Stimulated activated CD4-positive, alpha-beta T cell treated with anti-CD3 and anti-CD28 coated beads, Interleukin-1b, Interleukin-23, amount 100 ng/mL, for 1 hour (primary cell): ENCODE measurements at places on chromosomes 13 and 19.

DNA sequence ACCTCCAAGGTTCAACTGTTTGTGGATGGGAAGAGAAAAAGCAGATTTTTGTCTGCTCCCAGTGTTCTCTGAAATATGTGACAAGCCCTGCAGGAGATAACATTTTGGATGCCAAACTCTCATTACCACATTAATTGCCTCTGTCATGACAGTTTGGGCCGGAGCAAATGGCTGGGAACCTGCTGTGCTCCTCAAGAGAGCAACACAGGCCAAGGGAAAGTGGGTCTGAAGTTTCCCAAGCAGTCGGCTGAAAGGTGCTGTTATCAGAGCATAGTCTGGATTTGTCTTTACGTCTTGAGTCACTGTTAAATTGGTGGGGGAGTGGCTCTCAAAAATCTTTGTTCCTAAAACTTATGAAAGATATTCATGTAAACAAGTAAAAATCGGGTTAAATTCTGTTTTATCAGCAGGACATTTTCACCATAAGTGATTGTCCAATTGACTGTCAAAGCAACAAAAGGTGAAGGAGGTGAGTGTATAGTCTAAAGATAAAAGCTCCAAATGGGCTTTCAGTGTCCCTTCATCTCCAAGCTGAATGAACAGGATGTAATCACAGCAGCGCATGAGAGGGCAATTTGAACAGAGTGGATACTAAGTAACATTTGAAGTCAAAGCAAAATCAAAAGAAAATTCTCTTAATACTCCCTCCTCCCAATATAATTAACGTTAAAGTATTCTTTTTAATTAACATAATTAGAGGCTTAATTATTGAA, 844.8 kb downstream of the PCDH17 start:
- no peak for DNase-seq

GRCh38 chr19:57282011-57282643, 1.8 kb downstream of the ZNF460 start:
- no peak for DNase-seq

GRCh38 chr19:3881272-3882040, 971 bp downstream of the ATCAY start:
- no peak for DNase-seq

GRCh38 chr13:94967183-94968039, 255.1 kb upstream of the SOX21 start:
- no peak for DNase-seq

- DNase-seq, result no peak
These were observed 17.8 kb downstream of the POU2F2 start for GRCh38 chr19:42114412-42114811.

GRCh38 chr13:52374873-52375411, 31.0 kb downstream of the THSD1 start:
- no peak for DNase-seq

DNA sequence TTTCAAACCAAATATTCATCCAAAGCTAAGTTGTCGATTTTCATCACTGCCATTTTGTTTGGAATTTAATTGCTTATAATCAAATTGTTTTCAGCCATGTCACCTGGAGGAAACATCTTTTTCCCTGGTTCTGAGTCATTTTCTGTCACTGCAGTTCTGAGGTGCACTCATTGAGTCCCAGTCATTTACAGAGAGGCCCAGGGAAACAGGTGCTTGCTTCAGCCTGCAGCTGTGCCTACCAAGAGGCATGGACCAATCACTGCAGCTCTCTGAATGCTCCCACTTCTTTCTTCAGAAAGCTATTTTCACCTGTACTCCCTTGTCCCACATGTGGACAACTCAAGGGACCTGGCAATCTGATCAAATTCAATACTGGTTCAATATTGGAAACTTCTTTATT, 308.1 kb downstream of the COG6 start:
- DNase-seq, result no peak

DNA sequence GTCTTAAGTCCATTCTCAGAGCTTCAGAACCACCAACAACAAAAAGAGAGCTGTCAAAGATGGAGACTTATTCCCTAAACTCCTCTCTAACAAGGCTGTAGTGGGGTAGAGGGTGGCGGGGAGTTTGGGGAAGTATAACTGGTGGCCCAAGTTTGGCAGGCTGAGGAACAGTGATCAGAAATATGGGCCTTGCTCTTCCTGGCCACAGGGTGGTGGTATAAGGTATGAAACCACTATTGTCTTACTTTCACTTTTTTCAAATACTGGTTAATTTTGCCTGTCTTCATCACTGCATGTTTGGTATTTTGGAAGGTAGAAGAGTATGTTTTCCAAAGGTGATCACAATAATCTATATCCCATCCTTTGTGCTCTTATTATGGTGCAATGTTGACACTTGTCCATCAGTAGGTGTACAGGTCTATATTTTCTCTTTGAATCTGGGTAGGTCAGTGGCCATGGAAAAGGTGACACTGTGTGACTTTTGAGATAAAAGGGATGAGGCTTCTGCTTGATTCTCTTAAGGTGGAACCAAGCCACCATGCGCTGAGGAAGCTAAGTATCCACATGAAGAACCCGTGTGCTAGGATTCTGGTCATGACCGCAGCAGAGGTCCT, 23.2 kb upstream of the GPC5 start:
- DNase-seq, result no peak

DNA sequence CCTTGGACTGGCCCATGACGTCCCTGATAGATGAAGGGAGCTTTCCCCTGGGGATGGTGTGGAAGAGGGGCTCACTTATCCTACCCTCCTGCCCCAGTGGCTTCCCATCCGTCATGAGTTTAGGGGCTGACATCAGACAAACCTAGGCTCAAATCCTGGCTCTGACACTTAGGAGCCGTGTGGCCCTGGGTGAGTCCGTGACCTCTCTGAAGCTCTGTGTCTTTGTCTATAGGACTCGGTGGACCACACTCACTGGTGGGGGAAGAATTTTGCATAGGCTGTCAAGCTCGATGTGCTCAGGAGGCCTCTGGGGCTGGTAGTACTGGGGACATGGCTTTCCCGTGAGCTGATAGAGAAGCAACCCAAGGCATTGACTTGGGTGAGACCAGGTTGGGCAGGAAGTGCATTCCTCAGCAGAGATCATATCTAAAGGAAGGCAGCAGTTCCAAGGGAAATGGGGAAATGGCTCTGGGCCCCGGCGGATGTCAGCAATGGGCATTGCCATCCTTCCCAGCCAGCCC, 17.4 kb upstream of the AP1M2 start:
- no peak for DNase-seq

DNA sequence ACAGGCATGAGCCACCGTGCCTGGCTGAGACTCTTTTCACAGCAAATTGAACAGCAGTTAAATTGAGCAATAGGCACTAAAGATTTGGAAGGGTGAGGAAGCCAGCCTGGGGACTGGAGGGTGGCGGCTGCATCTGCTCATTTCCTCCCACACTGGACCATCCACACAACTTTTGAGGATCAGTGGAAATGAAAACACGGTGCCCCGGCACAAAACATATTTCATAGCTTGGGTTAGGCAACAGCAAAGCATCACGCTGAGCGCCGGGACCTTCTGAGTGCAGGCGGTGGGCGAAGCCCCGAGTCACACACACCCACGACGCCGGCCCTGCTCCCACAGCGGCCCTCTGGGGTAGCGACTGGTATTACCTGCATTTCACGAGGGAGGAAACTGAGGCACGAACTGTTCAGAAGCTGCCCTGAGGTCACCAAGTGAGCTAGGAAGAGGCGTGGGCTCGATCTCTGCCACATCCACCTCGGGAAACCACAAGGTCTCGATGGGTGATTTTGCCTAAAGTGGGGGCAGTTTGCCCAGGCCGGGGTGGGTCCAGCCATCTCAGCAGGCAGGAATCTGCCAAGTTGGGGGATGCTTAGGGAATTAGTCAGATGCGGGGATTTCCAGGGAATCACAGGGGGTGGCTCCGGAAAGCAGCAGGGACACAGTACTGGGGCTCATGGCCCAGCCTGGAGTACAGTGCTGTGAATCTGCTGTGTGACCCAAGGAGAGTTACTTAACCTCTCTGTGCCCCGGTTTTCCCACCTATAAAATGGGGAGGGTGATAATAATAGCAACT, 3.5 kb upstream of the SBNO2 start:
- DNase-seq, result no peak

DNA sequence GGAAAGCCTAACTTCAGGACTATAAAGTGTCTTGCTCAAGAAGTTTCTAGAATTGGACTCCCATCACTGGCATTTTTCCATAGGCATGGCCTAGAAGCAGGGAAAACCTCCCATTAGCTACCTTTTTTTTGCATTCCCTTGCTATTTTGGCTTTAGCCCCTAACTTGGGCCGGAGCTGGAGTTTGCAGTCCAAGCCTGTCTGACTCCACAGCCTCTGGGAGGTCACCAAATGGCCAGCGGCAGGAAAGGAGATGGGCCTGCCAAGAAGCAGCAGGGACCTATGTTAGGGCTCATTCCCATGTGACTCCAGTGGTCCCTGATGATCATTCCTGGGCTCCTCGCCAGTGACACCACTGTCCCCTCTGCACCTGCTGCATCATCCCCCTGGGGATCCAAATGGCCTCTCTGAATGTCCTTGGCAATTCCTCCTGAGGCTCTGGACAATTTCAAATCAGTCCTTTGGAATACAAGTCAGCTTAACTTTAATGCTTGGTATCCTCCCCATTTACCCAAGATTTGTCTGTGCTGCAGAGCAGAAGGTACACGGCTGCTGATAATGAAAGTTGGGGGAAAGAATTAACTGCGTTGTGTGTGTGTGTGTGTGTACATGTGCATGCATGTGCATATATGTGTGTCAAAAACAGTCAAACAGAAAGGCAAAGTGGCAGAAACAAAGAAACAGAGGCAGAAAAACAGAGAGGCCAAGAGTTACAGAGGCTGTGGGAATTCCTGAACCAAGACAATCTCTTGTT, 69.8 kb upstream of the SERP2 start:
- DNase-seq, result no peak

GRCh38 chr19:48511321-48511731, 309 bp downstream of the LMTK3 start:
- DNase-seq, result no peak

DNA sequence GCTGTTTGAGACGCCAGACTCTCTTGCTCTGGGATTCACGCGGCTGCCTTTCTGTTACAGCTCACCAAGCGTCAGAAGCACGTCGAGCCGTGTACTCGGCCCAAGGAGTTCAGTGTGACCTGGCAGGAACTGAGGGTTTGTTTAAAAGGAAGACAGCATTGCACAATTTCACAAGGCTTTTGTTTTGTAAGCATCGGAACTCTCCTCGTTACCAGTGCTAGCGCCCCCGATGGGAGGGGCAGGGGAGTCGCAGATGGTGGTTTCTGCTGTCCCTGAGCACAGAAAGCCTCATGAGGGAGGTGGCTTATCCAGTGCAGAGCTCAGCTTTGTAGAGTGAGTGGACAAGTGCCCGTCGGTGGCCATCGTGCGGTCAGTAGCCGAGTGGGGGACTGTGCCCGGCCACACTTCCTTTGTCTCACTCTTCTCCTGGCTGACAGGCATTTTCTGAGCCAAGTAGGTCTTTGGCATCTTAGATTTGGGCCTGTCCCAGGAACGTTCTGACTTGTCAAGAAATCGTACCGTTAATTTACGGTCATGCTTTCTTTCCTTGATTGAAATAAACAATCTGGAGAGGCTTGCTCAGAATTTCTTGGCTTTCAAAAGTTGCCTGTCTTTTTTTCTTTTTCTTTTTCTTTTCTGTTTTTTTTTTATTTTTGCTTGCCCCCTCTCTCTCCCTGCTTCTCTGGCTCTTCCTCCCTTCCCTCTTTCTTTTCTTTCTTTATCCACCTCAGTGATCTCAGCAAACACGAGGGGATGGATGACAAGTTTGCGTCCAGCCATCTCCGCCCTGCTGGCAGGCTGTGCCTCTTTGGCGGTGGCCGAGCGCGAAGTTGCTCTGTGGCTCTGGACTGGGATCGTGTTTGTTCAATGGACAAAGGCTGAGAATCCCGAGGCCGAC, 7.7 kb downstream of the KDM4B start:
- no peak for DNase-seq

DNA sequence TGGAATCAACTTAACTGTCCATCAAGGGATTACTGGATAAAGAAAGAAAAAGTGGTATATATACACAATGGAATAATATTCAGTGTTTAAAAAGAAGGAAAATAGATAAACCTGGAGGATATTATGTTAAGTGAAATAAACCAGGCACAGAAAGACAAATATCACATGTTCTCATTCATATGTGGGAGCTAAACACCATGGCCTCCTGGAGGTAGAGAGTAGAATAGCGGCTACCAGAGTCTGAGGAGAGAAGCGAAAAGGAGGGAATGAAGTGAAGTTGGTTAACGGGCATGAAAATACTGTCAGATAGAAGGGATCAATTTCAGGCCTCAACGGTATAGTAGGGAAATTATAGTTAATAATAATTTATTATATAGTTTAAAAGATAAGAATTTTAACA, 147.5 kb upstream of the OBI1 start:
- no peak for DNase-seq
